WTC11 (cell line): ENCODE measurements at places on chromosomes 2 and 18.

DNA sequence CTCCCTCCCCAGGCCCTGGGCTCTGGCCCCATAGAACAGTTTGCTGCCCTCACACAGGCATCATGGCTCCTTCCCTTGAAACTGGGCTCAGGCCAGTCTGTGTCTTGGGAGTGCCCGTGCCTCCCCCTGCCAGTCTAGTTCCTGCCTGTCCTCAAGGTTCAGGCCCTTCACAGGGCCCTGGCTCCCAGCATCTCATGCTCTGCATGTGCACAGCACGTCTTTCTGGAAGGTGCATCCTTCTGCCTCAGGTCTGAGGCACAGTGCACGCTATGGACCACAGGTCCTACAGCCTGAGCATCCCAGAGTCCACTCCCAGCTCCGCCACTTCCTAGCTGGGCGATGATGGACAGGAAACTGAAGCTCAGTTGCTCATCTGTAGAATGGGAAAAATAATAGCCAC lies 35.6 kb upstream of the FOSL2 start:
- DNase-seq: no peak

- DNase-seq: no peak
Measured at GRCh38 chr2:26852405-26853306, 4.7 kb downstream of the DPYSL5 start.

- DNase-seq: no peak
Measured at GRCh38 chr18:66168685-66169235, 417.9 kb downstream of the CDH7 start.

- DNase-seq: no peak
Measured at GRCh38 chr2:121605820-121606733, 43.2 kb downstream of the CLASP1 start.

GRCh38 chr2:231429901-231430300 lies 34.4 kb downstream of the NCL start:
- no peak for DNase-seq

DNA sequence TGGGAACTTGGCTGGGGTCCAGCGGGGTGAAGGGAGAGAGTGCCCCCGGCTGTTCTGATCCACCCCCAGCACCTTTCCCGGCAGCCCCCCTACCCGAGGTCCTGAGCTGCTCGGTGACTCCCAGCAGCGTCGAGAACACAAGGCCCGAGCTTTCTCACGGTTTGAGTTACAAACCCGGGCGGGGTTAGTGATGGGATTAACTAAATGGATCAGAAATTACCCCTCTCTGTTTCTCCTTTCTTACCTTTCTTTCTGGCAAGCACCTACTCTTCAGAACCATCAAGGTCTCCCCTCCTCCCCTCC lies 139.4 kb upstream of the GPC1 start:
- DNase-seq: no peak

GRCh38 chr18:73758446-73758845 lies 389.2 kb downstream of the FBXO15 start:
- DNase-seq: no peak
